ENCODE measurements at places on chromosomes 1 and 21.
A peak's percentile ranks its signal among the peaks of the same experiment; 100 is the strongest.

DNA sequence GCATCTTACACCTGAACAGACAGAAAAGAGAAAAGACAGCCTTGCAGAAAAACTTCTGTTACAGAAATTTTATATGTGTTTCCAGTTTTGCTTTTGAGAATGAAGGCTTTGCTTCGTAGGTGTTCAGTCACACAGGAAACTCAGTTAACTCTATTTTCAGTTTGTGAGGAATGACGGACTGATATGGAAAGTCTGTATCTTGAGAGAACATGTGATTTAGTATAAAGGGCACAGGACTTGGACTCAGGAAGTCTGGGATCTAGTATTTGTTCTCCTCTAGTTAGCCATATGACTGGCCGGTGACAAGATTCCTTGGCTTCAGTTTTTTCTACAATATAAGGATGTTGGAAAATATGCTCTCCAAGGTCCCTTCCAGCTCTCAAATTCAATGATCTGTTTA is 149.1 kb downstream of the OLFM3 start:
- no peak for DNase-seq

GRCh38 chr1:110508028-110508940 is 10.7 kb downstream of the KCNA10 start:
- DNase-seq, result no peak

GRCh38 chr21:30605968-30606367 is 5.1 kb downstream of the KRTAP22-1 start:
- DNase-seq, result no peak

DNA sequence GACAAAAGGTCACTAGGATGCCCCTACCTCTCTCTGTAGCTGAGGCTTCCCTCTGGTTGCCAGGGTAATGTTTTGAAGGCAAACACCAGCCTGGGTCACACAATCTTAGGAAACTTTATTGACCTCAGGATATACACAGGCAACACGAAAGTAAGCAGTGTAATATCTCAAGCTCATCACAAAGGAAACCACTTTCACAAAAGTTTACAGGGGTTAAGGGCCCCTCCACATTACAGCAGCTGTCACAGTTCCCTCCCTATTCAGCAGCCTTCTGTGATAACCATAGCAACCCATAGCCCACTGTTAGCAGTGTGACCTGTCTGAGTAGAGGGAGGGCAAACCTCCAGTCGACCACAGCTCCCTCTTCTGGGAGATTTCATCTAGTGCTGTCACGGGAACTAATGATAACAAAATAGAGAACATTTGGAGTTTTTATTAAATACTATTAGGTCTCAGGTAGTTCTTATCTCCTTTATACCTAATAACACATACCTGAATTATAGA is 149.8 kb downstream of the PTPRC start:
- peak; percentile 18 for DNase-seq

- peak; percentile 69 for DNase-seq
These were observed 49.6 kb upstream of the KCTD3 start for GRCh38 chr1:215517441-215517891.

DNA sequence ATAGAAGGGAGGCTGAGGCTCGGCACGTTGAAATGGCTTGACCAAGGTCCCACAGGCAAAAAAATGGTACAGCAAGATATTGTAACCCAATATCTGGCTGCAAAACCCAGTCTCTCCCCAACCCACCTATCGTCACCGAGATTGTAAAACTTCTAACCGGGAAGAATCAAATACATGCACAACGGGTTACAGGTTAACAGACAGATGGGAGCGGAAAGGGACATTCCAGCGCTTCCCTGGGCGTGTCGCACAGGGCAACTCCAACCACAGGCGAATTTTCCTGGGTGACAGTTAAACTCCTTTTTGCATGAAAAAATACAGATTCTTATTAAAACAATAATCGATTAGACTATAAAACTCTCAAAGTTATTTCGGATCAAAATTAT is 31.8 kb upstream of the JUN start:
- DNase-seq, result peak; percentile 35

- DNase-seq, result no peak
These were observed 1017.9 kb downstream of the ADGRL2 start for GRCh38 chr1:82818586-82818985.

GRCh38 chr1:116873680-116874271 is 35.9 kb upstream of the PTGFRN start:
- peak; percentile 33 for DNase-seq

GRCh38 chr1:202176949-202177927 is 16.4 kb upstream of the LGR6 start:
- DNase-seq, result no peak

- DNase-seq, result no peak
These were observed 83.8 kb downstream of the PLXNA2 start for GRCh38 chr1:208160259-208160819.

DNA sequence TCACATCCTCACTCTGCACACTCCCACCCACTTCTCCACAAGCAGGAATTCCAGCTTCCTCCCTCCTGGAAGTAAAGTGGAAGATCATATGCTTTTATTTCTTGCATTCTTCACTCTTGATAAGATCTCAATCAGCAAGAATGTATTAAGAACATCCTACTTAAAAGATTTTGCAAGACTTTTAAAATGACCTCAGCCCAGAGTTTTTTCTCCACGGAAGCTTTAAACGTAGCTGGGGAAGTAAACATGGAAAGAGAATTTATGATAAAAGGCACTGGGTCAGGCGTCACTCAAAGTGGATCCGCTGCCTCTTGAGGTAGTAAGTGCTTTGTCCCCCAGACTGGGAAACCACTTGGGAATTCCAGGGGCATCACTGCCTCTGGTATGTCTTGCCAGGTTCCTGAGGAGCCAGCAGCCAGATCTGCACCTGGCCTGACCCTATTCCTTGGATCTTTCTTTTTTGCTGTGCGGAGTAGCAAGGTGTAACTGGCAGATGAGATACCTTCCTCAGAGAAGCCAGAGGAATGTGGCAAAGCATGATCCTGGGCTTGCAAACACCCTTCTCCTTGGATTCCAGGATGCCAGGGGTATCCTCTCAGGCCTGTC is 33.9 kb downstream of the CDK18 start:
- peak; percentile 8 for DNase-seq
